B cell (primary cell): ENCODE measurements at places on chromosomes 16 and 17.

DNA sequence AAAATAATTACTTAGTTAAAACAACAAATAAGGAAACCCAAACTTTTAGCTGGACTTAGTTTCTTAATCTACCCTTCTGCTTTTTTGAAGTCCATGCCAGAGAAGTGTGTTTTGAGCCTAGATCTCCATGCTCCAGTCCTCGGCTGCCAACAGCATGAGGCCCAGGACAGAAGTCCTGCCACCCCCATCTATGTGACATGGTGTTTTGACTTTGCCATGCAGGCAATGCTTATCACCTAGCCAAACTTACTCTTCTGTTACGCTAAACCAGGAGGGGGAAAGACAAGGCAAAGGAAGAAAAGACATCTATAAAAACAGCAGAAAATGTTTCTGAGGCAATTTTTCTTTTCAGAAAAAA is 119.5 kb downstream of the PARN start:
- no peak for DNase-seq

DNA sequence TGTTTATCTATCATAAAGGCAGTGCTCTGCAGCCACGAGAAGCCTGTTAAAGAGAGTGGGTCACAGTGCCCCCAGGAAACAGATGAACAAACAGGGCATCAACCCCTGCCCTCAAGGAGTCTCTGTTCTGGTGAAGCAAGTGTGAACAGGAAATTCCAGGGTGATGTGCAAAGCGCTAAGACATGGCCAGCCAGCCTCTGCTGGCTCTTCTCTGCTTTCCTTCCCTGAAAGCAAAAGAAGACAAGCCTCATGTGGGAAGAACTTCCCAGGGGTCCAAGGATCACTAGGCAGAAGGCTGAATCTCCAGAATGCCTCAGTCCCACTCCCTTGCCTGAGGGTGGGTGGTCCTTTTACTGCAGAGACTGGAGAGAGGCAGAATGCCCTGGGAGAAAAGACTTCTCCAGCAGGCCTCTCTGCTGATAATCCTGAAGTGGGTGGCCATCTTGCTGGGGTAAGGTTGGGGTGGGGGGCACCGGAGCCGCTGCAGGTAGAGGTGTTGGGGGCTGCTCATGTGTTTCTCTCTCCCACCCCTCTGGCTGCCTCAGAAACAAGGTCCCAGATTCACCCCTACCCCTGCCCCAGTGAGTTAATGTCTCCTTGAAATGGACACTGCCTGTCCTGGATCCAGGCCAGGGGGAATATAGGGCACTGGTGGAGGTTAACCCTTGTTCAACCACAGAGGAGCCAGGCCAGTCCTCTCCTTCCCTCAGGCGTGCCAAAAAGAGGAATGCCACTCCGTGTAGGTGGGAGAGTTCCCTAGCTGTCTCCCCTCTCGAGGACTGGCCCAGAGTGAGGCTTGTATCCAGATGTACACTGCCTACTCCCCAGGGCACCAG is 2.4 kb downstream of the ANKRD13B start:
- DNase-seq, result no peak

DNA sequence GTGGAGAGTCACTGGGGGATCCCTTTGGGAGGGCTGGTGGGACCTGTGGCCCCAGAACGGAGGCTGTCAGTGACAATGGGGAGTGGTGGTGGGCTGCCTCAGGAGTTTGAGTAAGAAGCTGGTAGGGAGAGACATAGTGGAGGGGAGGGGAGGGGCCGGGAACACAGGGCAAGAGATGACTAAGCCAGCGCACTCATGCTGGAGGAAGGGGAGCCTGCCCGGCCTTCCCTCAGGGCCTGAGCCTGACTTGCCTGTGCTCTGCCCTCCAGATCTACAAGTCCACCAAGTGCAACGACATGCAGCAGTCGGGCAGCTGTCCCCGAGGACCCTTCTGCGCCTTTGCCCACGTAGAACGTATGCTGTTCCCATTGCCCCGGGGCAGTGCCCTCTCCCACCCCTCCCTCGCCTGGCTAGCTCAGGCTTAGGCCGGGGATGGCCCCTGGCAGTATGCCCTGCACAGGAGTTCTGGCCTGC is 29.3 kb downstream of the UNC13D start:
- no peak for DNase-seq

DNA sequence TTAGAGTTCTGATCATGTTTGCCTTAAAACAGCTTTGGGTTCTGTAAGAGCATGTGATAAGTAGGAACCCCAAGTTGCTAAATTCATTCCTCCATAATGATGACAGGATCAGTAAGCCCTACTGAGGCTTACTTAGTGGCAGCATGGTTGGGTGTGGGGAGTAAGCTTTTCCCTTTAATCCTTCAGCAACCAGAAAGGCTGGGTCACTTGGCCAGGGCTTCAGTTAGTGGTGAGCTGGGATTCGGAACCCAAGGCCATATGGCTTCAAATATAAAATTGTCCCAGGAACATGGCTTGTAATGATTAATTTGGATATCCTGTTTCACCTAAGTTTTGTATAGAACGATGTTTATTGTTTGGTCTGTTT is 850 bp downstream of the GINS3 start:
- no peak for DNase-seq

DNA sequence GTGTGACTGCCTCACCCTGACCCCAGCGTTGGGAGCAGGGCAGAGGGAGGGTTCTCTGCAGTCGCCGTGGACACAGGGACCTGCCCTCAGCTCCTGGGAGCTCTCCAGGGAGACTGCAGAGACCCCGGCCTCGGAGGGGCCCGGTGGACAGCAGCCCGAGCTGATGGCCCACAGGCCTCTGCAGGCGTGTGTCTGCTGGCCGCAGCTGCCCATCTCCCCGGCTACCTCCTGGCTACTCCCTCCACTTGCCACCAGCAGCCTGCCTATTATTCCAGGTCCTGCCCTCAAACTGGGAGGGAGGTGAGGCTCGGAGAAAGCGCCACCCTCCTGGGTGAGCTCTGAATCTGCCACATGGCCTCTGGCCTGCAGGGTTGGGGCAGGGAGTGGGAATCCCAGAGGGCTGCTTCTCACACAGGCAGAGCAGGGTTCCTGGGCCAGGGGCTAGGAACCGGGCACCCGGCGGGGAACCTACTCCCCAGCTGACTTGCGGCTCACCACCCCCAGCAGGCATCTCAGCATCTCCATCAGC is 7.2 kb downstream of the SLC16A5 start:
- DNase-seq, result no peak

GRCh38 chr17:61331886-61332285 is 67.8 kb upstream of the TBX2 start:
- DNase-seq, result no peak

- DNase-seq, result no peak
Observed at GRCh38 chr16:59909262-59909661, 1175.1 kb upstream of the GOT2 start.

GRCh38 chr17:30226878-30227277 is 8.6 kb downstream of the SLC6A4 start:
- no peak for DNase-seq

DNA sequence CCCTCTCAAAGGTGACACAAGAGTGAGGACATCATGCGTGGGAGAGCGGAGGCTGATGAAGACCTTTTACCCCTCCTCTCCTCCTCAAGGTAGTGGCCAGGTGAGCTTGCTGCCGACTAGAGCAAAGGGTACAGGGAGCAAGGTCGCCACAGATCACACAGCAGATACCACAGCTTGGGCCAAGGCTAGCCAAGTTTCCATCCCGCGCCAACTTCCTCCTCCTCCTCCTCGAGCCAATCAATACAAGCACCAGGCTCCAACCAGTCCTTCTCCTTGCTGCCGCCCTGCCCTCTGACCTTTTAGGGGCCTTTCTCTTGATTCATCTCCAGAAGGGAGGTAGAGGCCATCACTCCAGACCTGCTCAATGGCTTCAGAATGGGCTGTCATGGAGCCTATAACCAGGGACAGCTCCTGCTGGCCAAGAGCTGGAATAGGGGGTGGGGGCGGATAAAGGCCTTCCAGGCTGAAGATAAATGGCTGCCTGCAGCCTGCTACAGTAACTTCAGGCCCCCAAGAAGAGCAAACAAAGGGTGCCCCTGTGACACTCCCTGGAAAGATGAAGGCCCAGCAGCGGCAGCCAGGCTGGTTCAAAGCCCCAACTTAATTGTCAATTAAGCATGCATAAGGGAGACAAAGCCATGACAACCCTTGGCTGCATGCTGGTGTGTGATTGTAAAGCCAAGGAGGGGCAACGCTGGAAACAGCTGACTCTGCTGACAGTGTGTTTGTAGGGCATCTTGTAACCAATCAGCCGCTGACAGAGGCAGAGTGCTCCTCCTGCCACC is 17.8 kb downstream of the HNF1B start:
- no peak for DNase-seq

DNA sequence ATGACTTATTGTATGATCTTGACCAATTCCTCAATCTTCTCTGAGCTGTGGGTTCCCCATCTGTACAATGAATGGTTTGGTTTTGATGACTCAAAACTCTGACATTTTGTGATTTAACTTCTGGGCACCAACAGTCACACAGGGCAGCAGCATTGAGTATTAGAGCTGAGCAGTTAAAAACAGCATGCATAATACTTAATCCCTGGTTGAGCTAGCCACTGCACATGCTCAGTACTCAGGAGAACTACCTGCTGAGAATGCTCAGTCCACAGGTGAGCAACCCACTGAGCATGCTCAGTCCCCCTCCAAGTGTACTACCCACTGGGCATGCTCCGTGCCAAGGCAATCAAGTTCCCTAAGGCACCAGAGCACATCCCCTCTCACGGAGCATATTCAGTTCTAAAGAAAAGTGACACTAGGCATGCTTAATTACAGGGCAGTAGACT is 68.7 kb downstream of the AIPL1 start:
- no peak for DNase-seq

GRCh38 chr17:57708410-57708809 is 36.7 kb downstream of the CCDC182 start:
- DNase-seq, result no peak

- no peak for DNase-seq
Observed at GRCh38 chr16:59737274-59737673, 1003.2 kb upstream of the GOT2 start.

GRCh38 chr17:2363851-2364762 is 26.8 kb downstream of the SGSM2 start:
- DNase-seq, result no peak

- DNase-seq, result no peak
Observed at GRCh38 chr16:77660311-77660710, 62.0 kb upstream of the NUDT7 start.

DNA sequence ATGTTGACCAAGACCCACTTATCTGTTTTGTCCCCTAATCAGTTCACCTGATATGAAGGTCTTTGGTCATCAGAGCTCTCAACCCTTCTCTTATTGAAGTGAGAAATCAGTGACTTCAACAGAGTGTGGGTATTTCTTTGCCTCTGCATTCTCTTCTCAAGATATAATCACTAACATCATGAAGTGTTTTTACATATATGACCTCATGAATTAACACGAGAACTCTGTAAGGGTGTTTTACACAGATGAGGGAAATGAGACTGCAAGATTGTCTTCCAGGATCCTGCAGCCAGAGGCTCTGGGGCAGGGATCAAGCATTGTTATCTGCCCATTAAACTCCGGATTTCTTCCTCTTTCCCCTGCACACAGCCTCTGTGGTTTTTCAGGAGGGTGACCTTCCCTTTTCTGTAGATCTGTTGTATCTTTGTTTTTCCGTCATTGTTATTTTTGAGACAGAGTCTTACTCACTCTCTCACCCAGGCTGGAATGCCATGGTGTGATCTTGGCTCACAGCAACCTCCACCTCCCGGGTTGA is 22.7 kb downstream of the LCMT1 start:
- no peak for DNase-seq

DNA sequence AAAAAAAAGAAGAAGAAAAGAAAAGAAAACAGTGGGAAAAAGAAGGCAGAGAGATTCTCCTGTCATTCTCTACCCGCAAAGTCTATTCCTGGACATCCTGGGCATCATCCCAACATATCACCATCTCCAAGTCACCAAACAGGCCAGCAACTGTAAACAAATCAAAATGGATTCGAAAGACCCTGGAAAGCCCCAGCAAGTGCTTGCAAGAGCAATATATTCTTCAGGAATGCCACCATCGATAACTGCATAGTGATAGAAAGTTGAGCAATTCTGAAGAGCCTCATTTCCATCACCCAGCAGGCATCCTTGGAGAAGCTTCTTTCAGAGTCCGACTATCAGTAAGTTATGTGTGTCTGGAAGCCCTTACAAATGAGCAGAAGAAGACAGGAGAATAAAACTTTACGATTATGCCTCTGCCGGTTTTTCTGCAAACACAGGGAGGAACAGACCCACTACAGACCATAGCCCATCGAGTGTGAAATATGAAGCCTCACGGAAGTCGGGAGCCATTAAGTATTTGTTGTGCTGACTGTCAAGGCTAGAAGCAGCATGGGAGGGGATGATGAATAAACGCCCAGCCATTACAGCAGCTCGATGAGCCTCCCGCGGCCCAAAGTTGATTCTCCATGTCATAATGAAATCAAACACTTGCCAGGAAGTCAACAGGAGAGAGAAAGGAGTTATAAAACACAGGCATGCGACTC is 64.5 kb upstream of the SEC14L1 start:
- DNase-seq, result no peak

GRCh38 chr17:35713069-35713728 is 18.2 kb upstream of the RASL10B start:
- no peak for DNase-seq

DNA sequence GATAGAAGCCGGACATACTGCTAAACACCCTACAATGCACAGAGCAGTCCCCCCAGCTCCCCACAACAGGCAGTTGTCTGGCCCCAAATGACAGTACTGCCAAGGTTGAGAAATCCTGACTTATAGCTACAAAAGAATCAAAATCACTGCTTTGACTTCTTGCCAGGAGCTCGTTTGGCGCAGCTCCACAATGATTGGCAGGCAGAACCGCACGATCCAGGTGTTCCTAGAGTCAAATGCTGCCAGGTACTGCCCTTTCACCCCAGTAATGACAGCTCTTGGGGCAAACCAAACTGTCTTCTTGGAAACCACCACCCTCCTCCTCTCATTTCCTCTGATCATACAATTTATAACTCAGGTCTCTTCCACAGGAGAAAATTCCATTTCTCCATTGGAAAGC is 2.2 kb upstream of the TMC5 start:
- no peak for DNase-seq

GRCh38 chr16:20952139-20952920 is 51.8 kb downstream of the LYRM1 start:
- no peak for DNase-seq

DNA sequence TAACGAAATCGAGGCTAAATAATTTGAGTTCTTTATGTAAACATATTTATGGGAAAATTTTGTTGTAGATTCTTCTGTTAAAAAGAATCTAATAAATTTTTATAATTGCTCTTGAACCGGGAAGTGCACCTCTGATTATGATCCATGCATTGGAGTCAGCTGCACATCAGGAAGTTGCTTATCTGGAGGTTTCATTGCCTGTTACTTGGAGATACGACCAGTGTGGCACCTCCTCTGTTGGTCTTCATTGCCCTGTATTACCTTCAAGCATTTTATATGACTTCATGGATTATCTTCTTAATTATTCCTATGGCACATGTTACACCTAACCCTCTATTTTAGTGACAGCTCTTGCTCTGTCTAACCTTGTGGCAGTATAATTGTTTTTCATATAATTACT is 312.6 kb upstream of the TBX2 start:
- no peak for DNase-seq

- DNase-seq, result no peak
Observed at GRCh38 chr17:81930142-81931125, 2.9 kb upstream of the MAFG start.

- no peak for DNase-seq
Observed at GRCh38 chr17:48100160-48100559, 1.1 kb downstream of the CBX1 start.
